ENCODE measurements at places on chromosomes 5 and 9.
A peak's percentile ranks its signal among the peaks of the same experiment; 100 is the strongest.

- H3K36me3 ChIP-seq = no peaks in the 10 kb centered on the region
- peak; percentile 71 for DNase-seq
- no peaks in the 10 kb centered on the region for H3K4me1 ChIP-seq
Measured at GRCh38 chr5:10288592-10289219, 19.0 kb downstream of the CMBL start.

GRCh38 chr9:24459953-24460352 is 85.7 kb downstream of the IZUMO3 start:
- H3K27me3 ChIP-seq = no peaks in the 10 kb centered on the region
- DNase-seq = no peak
- H3K36me3 ChIP-seq = no peaks in the 10 kb centered on the region
- no peak overlapping the region for H3K27ac ChIP-seq
- H3K4me1 ChIP-seq = no peaks in the 10 kb centered on the region

DNA sequence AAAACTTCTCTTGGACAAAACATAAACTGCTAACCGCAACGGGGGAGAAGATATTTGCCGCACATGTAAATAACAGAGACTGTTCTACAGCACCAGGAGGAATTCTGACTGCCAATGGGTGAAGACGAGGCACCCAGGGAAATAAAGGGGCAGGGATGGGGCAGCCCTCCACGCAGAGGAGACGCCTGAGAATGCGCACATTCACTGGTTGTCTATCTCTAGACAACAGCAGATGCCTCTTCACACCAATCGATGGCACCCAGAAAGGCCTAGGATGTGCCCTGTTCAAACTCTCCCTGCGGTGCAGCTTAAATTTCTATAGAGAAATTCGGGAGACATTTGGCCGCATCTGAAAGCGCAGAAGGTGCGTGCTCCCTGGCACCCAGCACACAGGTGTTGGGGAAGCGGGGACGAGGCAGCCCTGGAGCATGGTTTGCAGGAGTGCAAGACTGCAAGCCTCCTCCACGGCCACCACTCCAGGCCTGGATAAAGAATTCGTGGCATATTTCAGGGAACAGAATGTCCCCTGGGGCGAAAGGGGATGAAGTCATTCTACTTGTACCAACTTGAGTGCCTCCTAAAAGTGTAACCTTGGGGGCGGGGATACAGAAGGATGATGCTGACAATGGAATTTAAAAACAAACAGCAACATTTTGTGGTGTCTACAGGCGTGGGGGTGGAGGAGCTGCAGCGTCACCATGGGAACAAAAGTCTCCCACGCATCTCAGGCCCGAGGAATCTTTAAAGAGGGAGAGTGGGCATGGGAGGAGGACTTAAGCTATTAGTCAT is 6.3 kb upstream of the IRX2 start:
- no peak overlapping the region for H3K27ac ChIP-seq
- no peaks in the 10 kb centered on the region for H3K4me1 ChIP-seq
- no peaks in the 10 kb centered on the region for H3K36me3 ChIP-seq
- peaks cover 7% of the 10 kb centered on the region for H3K27me3 ChIP-seq
- H3K4me3 ChIP-seq = no peak overlapping the region

DNA sequence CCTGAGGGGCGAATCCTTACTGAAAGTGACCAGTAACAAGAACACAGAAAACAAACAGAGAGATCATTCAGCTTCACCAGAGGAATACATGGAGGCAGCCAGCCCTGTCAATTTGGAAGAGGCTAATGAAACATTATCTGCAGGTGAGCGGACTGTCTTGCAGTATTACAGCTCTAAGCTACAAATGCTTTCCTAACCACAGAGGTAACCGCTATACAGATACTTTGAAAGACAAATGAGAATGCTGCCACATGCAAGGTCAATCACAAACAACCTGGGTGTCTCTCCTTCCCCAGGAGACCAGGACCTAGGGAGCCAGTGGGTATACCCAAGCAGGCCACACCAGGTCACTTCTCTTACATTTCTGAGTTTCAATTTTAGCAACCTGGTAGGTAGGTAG is 30.2 kb downstream of the EFNA5 start:
- H3K4me3 ChIP-seq = no peak overlapping the region
- no peaks in the 10 kb centered on the region for H3K27me3 ChIP-seq
- no peak for DNase-seq
- no peak overlapping the region for H3K27ac ChIP-seq
- H3K4me1 ChIP-seq = no peaks in the 10 kb centered on the region

DNA sequence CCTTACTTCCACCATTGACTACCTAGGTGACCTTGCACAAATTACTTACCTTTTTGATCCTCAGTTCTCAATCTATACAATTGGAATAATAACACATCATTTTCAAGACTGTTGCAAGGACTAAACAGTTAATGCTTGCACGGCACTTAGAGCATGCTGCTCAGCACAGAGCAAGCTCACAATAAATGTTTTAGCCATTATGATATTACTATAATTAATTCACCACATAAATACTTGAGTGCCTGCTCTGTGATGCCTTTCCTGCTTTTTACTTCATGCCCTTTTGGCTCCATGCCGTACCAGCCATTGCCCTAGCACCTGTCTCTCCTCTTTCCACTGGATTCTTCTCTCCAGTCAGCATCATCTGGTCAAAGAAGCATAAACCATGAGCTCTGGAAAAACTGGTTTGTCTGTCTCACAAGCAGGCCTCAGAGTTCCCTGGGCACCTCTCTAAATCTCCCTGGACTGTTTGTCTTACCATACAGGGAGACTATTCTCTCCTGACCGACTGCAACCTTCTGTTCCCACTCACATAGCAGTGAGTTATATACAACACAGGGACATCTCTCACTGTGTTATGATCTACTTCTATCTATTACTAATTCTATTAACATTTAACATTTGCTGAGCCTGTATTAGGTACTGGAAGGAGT is 260.4 kb upstream of the ADRA1B start:
- H3K27ac ChIP-seq = no peak overlapping the region
- H3K36me3 ChIP-seq = no peaks in the 10 kb centered on the region
- H3K27me3 ChIP-seq = no peaks in the 10 kb centered on the region
- no peaks in the 10 kb centered on the region for H3K4me1 ChIP-seq
- DNase-seq = no peak

- DNase-seq = no peak
- no peaks in the 10 kb centered on the region for H3K36me3 ChIP-seq
Measured at GRCh38 chr5:91142819-91143218, 240.3 kb downstream of the ARRDC3 start.

DNA sequence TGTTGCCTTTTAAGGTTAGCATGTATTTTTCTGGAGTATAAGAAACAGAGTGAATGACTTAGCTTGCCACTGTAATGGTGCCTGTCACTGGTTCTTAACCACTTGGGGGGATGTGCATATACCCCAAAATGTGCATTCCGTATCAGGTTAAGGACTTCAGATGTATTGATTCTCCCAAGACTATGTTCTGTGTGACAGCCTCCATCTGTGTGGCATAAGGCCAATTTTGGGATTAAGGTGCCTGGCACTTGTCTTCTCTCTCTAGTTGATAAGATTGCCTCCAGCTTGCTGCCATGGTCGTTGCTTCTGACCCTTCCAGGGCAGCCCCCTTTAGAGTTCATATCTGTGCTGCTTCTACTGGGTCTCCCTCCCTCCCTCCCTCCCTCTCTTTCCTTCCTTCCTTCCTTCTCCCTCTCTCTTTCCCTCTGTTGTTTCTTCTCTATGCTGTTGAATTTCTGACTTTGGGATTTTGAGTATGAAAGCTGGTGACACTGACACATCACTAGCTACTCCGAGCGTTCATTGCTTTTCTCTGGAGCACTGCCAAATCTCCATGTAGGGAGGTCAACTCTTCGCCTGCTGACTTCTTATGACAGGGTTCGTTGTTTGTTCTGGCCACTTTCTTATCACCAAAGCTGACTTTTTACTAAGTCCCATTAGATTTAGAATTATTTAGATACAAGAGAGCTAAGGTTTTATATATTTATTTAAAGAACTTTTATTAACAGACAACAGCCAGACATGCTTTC is 31.0 kb downstream of the TNFAIP8 start:
- no peak for DNase-seq
- no peak overlapping the region for H3K4me3 ChIP-seq
- H3K27ac ChIP-seq = no peak overlapping the region
- no peaks in the 10 kb centered on the region for H3K36me3 ChIP-seq

- H3K36me3 ChIP-seq = no peaks in the 10 kb centered on the region
- H3K27me3 ChIP-seq = no peaks in the 10 kb centered on the region
- no peak for DNase-seq
- no peak overlapping the region for H3K4me3 ChIP-seq
- no peak overlapping the region for H3K27ac ChIP-seq
- H3K4me1 ChIP-seq = no peaks in the 10 kb centered on the region
Measured at GRCh38 chr9:136355616-136356557, 7.7 kb downstream of the DNLZ start.

DNA sequence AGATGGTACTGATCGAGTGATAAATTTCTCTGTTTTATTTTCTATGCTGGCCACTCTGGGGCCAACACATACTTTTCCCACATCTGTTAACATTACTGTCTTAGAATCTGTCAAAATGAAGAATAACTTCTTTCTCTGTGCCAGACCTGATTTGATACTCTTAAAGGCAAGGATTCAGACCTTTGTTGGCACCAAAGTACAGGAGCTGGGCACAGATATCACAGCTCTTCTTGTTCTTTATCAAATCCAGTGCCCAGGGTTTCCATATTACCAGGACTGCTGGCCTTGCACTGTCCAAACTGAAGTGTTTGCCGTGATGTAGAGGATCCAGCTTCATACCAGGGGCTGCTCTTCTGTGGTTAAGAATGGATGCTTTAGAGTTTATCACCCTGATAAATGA is 20.9 kb downstream of the ZNF474 start:
- no peaks in the 10 kb centered on the region for H3K36me3 ChIP-seq
- H3K4me1 ChIP-seq = no peaks in the 10 kb centered on the region
- no peak overlapping the region for H3K4me3 ChIP-seq
- no peaks in the 10 kb centered on the region for H3K27me3 ChIP-seq
- no peak for DNase-seq

GRCh38 chr9:110802416-110803035 is 133.9 kb downstream of the MUSK start:
- DNase-seq = no peak
- no peak overlapping the region for H3K27ac ChIP-seq

GRCh38 chr9:5896863-5897262 is 6.2 kb downstream of the MLANA start:
- no peak overlapping the region for H3K4me3 ChIP-seq
- H3K36me3 ChIP-seq = no peaks in the 10 kb centered on the region
- H3K4me1 ChIP-seq = no peaks in the 10 kb centered on the region
- DNase-seq = no peak
- H3K27me3 ChIP-seq = no peaks in the 10 kb centered on the region

DNA sequence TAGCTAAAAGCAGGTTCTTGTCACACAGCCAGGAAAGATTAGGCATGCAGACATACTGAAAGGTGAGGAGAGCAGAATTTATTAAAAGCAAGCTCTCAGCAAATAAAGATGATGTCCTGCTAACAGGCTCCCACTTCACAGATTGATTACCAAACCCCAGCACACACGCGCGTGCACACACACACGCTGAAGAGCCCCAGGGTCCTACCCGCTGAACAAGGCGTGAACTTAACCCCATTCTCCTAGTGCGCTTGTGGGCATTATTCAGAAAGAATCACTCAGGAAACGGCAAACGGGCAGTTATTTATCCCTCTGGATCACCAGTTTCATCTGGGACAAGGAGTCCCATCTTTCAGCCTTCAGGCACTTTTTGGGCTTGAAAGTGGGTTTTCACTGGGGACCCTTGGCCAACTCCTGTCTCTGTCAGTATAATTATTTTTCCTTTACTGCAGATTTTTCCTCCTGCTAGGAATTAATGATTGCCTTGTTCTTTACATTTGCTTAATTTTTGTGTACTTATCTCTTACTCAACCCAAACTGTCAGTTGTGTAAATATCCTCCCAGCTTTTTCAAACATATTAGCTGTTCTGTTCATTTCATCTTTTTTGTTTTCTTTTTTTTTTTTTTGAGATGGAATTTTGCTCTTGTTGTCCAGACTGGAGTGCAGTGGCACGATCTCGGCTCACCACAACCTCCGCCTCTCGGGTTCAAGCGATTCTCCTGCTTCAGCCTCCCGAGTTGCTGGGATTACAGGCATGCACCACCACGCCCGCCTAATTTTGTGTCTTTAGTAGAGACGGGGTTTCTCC is 92.6 kb downstream of the RIC1 start:
- H3K27ac ChIP-seq = no peak overlapping the region
- no peaks in the 10 kb centered on the region for H3K36me3 ChIP-seq
- no peak overlapping the region for H3K4me3 ChIP-seq
- no peaks in the 10 kb centered on the region for H3K4me1 ChIP-seq
- DNase-seq = no peak

DNA sequence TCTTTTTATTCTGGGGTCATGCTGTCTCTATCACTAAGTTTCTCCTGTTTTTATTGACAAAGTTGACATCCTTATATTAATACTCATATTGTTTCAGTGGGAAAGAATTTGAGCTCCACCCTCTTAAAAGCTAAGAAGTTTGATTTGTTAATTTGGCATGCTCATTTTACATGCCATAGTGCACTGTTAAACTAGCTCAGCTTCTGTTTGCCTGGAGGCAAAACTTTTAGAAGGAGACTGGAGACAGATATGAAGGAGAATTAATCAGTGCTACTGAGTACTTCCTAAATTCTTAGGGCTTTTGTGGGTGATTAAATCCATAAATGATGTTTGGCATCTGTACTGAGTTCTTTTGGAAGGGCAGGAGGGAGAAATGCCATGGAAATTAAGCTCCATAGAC is 138.9 kb downstream of the NTRK2 start:
- no peak for DNase-seq
- H3K4me1 ChIP-seq = no peaks in the 10 kb centered on the region
- no peaks in the 10 kb centered on the region for H3K27me3 ChIP-seq
- no peak overlapping the region for H3K27ac ChIP-seq
- no peaks in the 10 kb centered on the region for H3K36me3 ChIP-seq

DNA sequence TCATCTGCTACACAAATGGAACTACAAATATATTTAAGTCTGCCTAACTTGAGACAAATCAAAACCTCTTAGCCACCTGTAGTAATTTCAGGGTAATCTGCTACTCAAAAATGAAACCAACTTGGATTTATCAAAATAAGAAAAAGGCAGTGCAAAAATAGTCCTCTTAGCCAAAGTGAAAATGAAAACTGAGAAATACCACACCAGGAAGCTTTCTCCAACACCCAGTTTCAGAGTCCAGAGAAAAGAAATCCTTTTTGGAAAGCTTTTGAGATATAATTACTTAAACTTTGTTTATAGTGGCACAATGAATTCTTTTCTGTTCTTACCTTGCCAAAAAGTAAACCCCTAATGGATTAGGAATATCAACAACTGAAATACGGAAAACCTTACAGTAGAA is 990.4 kb downstream of the EFNA5 start:
- H3K36me3 ChIP-seq = no peaks in the 10 kb centered on the region
- H3K4me3 ChIP-seq = no peak overlapping the region
- no peaks in the 10 kb centered on the region for H3K27me3 ChIP-seq
- no peaks in the 10 kb centered on the region for H3K4me1 ChIP-seq

DNA sequence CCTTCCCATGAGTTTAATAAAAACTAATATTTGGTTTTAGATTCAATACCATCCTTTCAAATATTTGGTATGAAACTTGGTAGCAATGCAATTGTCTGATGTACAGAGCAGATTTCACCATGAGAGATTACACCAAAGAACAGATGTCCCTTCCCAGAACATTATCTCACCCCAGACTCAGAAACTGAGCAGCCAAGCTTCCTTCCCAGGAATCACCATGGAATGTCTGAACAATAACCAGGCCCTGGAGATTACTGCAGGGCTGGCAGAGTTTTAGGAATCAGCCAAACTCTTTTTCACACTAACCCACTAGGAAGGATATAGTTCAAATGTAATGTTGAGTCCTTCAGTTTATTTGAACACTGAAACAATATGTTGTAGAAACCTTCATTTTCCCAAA is 23.9 kb downstream of the CLTA start:
- H3K27me3 ChIP-seq = no peaks in the 10 kb centered on the region
- no peak overlapping the region for H3K27ac ChIP-seq
- no peaks in the 10 kb centered on the region for H3K36me3 ChIP-seq

Measured in prostate gland (tissue), 2 donors.